ENCODE measurements at places on chromosomes 3 and 15.

DNA sequence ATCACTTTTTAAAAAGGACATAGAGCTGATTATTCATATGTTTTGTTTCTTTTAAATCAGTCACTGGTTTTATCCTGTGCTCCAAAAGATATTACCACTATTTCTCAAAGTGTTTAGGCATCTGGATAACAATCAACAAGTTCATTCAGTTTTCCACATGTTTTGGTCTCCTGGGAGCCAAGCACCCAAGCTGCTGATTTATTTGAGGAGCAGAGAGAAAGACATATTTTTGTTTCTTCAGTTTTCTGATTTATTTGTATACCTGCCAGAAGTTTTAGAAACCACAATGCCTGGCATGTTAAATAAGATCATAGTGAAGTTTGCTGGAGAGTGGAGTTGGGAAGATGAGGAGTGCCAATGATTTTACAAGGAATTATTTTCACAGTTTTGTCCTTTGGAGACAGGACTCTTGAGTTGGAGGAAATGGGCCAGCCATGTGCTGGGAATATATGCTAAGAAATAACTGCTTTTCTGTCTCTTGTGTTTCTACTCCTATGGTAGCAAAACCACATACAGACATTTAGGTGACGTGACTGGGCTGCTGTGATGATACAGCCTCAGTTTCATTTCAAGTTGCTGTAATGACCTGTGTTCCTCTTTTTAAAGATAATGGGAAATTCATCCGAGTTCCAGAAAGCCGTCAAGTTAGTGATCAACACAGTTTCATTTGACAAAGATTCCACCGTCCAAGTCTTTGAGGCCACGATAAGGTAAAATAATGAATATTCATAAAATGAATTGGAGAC, 11.7 kb downstream of the EDEM1 start:
- DNase-seq: no peak

DNA sequence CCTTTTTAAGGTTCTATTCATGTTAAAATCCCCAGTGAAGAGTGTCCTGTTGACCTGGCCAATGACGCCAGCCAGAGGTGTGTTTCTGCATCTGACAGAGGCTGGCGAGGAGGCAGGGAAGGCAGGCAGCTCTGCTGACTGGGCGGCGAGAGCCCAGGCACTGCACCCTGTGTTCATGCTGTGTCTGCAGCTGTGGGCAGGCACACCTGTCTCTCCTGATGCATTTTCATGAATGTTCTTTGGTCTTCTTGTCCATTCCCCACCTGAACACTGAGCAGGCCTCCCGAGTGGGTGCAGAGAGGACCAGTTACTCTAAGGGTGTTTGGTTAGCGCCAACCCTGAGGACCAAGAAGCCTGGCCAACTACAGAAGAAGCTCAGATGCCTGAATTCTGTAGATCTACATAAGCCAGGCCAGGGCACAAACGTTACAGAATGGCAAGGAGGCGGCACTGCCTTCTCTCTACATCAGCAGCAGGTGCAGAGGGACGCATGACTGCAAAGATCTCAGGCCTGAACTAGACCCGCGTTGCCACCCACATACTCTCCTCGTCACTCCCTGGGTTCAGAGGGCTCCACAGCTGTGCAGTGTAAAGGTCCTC, 233.7 kb downstream of the OCA2 start:
- DNase-seq: no peak

DNA sequence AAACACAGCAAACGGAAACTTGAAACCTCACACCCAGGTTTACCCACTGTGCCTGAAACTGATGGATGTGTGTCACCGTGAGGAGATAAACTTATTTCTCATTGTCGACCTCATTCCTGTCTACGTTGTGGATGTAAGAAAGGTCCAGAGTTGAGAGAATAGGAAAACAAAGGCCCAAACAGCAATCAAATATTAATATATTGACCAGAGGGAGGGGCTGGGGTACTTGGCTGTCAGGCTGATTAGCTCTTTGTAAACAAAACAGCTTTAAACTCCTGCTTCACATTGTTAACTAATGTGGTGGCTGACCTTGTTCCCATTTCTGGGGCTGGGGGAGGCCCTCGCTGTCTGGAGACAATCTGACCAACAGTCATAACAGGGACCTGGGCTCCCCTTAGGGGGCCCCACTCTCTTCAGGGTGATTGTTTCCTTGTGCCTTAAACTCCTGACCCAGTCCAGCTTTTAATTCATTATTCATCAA, 937.6 kb downstream of the MCTP2 start:
- no peak for DNase-seq

GRCh38 chr3:195087328-195087727, 183.6 kb downstream of the XXYLT1 start:
- no peak for DNase-seq

- DNase-seq: peak; percentile 68
Observed at GRCh38 chr3:138097192-138098172, 17.9 kb downstream of the DZIP1L start.

DNA sequence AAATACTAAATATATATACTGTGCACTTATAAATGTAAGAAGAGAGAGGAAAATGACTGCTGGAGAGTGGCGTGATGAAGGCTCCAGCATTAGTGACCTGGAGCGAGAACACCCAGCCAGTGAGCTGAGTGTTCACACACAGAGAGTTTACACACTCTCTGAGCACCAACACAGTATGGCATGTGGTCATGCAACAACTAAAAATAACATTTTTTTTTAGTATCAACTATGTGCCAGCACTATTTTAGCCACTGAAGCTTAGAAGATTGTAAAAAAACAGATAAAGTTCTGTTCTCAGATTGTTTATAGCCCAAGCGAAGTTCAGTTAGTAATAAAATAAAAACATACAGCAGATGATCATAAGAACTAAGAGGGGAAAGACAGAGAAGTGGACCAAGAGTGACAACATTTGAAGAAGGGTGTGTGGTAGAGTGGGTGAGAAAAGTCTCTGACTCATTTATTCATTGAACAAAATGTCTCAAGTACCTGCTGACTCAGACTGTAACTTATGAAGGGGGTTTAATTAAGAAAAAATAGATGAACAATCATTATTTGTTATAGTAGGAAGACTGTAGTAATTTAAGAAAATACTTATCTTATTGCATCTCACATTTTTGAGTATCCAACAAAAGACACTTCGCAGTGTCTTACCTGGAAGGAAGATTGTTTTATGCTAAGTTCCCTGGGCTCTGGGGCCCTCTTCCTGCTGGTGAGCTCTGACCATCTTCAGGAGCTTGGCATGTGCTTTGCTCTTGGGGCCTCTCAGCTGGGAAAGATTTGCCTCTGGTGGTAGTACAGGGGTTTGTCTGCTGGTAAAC, 43.8 kb downstream of the GAP43 start:
- DNase-seq: no peak

Measured in WTC11 (cell line).